CD4-positive, alpha-beta T cell treated with Interleukin-4 for 4 hours (primary cell): ENCODE measurements at places on chromosomes 5 and 9.

DNA sequence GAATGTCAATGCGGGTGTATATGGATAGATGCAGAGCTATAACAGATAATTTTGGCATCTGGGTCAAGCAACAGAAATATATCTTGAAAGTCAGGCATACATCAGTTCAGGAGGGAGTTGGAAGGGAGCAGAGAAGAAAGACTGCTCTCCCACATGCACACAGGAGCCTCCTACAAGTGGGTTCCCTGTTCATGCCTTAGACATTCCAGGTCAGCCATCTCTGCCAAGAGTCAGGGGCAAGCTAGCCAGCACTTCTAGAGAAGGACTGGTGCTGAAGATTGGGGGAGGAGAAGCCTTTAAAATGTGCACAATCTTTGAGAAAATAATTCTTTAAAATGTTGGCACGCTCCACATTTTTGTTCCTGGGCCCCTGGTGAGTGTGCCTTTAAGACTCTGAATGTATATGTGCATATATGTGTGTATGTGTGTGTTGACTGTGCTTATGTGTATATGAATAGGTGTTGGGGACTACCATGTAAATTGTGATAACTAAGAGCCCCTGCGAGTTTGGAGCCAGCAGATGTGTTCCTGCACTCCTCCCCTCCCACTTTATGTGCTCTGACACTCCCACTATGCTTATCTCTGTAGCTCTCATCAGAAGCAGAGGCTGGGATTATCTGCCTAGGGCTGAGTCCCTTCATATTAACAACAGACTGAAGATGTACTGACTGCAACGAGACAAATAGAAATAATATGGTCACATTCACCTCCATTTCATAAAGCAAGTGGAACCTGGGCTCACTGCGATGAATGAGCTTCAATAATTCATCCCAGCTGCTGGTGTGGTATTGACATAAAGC is 21.5 kb upstream of the DELE1 start:
- DNase-seq, result no peak

DNA sequence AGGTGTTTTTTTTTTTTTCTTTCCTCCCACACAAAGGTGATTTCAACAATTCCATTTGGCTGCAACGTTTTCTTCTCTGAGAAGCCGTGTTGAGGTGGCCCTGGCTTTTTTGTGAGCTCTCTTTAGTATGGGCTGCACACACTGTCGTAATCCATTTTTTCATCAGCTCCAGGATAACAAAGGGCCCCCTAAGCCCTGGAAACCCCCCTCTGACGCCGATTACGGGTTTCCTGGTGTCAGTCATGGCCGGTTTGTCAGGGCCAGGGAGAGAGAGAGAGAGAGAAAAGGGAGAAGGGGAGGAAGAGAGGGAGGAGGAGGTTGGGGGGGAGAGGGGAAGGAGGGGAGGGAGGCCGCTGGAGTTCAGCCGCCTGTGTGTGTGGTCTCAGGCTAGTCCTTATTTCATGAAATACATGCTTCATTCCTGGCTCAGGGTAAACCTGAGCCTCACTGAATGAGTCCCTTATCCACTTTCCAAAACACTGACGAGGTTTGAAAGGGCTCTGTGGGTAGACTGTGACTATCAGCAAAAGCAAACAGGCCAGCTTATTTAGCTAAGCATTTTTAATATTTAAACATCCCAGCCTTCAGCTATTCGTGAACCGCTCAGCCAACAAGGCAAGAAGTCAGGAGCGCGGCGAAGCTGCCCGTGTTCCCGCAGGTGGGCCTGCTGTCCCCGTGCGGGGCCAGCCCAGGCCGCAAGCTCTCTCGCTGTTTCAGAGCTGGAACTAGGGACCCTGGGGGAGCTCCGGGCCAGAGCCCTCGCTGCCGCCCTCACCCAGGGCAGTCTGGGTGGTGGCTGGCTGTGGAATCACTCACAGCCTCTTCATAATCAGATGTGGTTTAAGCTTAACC is 172.8 kb downstream of the ERCC6L2 start:
- no peak for DNase-seq

DNA sequence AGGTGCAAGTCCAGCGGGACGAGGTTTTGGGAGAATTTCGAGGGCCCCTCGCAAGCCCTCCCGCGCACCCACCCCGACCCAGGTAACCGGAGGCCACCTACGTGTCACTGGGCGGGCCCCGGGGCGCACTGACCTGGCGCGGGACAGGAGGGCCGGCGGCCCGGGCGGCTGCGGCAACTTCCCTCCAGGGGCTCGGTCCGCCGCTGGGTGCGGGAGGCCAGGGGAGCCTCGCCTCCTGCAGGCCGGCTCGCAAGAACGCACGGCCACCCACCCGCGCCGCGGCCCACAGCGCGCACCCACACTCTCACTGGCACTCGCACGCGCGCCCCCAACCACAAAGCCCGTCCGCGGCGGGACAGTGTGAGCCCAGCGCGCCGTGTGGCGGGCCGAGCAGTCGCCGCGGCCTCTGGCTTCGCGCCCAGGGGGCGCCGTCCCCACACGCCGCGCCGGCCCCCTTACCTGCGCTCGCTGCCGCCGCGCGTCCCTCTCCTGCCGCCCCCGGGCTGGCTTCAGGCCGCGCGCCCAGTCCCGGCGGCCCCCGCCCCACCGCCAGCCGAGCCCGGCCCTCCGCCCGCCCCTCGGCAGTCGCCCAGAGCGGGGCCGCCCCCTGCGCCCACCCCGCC is 451 bp downstream of the LPAR1 start:
- no peak for DNase-seq

GRCh38 chr9:108972626-108973209 is 38.5 kb downstream of the ABITRAM start:
- no peak for DNase-seq

GRCh38 chr5:75052192-75053053 is at the start of gene GCNT4:
GCNT4 (minus strand) TSS chr5:75052558; CDS start chr5:75030037, 22,521 bp downstream.
- DNase-seq, result peak; percentile 25
